ENCODE measurements at places on chromosomes 12 and 14.

- no peak for DNase-seq
Observed at GRCh38 chr12:80230068-80230467, 130.7 kb downstream of the OTOGL start.

GRCh38 chr12:52119398-52120254, 40.1 kb downstream of the SMIM41 start:
- DNase-seq: peak; percentile 79

DNA sequence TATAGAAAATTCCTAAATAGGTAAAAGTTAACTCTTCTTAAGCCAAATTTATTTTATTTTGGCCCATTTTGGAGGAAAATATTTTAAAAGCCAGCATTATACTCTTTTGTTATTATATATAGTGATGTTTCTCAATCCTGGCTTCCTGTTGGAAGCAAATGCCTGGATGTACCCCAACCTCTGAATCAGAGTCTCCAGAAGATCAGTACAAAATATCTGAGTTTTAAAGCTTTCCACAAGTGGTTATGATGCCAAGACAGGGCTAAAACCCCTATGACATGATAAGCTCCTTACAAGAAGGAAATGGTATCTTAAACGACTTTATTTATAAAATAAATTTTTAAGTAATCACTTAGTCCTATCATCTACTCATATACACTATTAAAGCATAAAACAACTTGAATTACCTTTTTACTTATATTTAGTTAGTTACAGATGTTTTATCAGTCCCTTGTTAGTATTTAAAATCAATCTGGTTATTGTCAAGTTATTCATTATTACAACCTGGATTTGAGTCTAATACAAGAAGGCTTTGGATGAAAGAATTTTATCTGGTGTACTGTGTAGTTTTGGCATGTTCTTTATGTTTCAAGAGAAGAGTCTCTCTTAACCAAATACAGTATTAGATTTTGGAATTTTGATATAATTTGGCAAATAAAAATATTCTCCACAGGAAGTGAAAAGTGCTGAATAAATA, 238.1 kb downstream of the SLC2A13 start:
- DNase-seq: no peak

DNA sequence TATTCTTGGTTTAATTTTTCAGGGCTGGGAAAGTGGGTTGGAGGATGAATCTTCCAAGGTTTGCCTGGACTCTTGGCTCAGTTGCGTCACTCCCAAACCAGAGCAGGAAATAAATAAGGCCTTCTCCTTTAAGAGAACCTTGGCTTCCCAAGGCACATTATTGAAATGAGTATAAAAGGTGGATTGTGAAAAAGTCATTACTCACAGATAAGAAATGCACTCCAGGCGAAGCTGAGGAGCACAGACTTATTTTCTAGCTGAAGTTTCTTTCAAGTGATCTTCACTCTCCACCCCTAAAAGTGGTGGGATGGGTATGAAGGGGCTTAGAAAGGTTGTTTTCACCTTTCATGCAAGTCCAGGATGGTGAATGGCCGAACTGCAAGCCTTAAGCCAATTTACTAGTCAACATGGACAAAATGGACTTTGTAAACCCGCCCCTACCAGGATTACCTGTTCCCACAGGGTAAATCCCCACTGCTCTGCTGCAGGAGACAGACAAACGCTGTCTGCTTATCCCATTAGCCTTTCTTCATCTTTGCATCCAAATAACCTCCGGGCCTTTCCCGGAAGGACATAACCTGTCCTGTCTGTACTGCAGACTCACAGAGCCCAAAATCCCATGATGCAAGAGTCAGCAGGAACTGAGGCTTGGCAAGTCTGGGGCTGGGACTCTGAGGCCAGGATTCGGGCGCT, 207.6 kb downstream of the BCL11B start:
- DNase-seq: no peak

DNA sequence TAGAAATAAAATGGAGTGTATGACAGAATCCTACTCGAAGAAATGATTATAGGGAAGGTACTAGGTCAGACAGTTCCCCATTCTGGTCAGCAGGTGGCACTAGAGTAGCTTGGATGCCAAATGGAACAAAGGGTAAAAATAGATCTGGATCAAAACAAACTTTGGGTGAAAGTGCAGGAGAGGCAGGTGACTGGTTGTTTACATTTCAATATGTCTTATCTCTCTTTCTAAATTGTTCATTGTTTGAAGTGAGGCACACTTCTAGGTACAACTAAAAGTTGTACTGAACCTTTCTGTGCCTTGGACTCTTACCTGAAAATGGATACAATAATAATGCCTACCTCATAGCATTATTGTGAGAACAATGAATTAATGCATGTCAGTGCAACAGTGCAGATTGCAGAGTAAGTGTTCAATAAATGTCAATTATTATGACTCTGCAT, 62.0 kb upstream of the OSBPL8 start:
- peak; percentile 13 for DNase-seq

DNA sequence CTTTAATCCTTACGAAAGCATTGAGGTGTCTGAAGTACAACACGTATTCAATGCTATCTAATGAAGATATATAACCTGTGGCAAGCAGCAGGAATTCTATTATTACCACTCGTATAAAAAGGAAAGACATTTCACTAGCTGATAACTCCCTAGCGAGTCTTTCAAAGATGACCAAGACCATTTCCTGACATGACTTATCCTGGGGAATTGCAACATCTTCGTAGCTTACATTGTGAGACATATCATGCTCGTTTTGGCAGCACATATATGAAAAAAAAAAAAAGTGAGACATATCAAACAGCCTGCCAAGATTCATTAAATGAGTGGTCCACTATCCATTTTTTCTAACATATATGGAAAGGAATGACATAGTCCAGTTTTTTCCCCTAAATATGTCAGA, 337.0 kb downstream of the FSCB start:
- DNase-seq: no peak

- no peak for DNase-seq
Observed at GRCh38 chr14:61997161-61997560, 234.9 kb downstream of the SNAPC1 start.

- no peak for DNase-seq
Observed at GRCh38 chr14:35438910-35439713, 34.6 kb upstream of the NFKBIA start.

GRCh38 chr14:65658202-65658601, 245.7 kb downstream of the FUT8 start:
- DNase-seq: no peak

DNA sequence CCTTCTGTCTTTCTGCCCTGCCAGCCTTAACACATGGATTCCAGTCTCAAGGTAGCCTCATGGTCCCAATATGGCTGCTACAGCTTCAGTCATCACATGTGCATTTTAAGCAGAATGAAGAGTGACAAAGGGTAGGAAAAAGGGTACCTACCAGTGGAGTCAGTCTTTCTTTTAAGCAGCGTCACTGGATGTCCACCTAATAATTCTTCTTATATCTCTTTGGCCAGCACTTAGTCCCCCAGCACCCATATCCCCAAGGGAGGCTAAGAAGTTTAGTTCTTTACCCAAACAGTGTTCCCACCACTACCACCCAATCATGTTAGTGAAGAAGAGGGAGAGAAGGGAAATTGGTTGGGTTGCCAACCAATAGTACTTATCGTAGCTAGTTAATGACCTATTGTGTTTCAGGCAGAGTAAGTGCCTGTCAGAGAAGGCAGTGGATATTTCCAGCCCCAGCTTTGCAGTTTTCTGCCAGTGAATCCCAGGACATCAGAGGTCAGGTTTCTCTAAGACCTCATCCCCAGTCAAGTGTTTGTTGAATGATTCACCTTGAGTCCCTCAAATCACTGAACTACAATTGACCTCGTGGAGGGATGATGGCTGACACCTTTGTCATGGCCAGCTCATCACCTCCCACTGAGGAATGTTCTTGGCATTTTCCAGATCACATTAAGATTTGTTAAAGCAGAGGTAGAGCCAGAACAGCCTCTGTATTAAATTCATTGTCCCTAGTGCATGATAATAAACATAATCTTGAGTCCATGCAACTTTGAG, 250.9 kb upstream of the CRY1 start:
- no peak for DNase-seq

DNA sequence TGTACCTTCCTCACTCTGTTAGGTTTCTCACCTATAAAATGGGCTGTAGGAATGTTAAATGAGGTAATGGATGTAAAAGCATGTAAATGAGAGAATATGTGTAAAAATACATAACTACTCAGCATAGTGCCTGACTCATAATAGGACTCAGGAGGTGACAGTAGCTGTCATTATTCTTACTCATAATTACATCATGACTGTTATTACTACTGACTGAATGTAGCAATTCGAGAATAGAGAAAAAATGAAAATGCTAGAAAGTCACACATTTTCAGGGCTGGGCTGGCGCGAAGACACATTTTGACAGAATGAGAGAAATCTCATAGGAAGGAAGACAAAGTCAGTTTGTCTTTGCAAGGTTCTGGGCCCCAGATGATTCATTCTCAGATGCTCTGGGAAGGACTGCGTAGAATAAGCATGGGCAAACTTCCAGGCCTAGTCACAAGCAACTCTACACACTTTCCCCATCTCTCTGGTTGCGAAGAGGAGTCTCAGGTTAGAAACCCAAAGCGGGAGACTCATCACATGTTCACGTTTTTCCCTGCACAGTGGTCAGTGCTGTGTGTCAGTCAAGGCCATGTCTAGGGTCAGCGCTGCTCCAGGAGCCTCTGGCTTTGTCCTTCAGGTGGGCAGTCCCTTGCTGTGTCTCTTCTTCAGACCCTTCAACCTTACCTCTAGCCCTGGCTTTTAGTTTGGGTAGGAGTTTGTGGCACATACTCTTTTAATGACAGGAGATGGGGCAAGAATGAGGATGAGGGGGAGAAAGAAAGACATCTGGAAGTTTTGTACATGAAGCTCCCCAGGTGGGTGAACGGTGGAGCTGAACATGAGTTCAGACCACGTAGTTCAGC, 8.4 kb downstream of the GPRC5A start:
- DNase-seq: peak; percentile 71

DNA sequence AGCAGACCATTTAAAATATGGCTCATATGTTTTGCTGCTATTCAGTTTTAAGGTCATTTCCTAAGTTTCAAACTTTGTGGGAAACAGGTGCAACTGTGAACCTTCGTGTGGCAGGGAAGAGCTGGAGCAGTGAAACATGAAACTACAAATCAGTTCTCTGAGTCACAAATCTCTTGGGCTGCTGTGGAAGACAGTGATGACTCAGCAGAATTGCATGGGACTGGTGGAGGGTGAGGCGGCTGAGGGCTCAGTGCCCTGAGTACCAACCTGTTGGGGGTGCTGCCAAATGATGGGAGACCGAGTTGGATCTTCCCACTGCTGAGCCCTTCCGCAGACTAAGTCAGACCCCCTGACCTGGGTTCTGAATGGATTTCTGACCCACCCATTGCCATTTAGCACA, 8.4 kb upstream of the CALM1 start:
- no peak for DNase-seq

GRCh38 chr12:68048648-68049297, 59.5 kb downstream of the IFNG-AS1 start:
- no peak for DNase-seq

- no peak for DNase-seq
Observed at GRCh38 chr14:70442750-70443149, 9.2 kb upstream of the ADAM21 start.

GRCh38 chr14:102532204-102532658, 22.7 kb upstream of the ANKRD9 start:
- DNase-seq: no peak

DNA sequence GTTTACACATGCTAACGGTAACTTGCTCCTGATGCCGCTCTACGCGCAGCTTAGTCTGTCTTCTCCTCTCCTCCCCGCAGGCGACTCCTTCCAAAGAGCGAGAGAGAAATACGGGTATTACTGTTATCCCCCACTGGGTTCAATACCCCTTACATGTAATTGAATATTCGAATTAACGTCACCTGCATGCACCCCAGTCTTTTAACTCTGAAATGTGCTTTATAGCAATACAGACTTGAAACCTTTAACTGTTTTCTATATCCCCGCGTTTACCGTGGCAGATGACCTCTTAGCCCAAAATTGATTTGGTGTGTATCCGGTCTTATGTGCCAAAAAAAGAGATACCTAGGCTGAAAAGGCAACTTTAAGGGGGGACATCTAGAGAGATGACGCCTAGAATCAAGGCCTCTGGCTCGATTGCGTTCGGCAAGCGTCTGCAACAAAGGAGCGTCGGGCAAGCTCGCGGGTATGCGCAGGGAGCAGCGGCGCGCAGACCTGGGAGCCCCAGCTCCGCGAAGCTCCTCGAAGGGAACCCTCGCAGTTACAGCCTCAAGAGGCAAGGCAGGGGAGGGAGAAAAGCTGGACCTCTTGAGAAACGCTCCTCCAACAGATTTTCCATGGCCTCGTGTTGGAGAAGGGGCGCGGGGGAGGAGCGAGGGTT, 6.8 kb upstream of the FOXG1 start:
- no peak for DNase-seq

GRCh38 chr12:109125791-109126190, 9.4 kb downstream of the ACACB start:
- DNase-seq: no peak

DNA sequence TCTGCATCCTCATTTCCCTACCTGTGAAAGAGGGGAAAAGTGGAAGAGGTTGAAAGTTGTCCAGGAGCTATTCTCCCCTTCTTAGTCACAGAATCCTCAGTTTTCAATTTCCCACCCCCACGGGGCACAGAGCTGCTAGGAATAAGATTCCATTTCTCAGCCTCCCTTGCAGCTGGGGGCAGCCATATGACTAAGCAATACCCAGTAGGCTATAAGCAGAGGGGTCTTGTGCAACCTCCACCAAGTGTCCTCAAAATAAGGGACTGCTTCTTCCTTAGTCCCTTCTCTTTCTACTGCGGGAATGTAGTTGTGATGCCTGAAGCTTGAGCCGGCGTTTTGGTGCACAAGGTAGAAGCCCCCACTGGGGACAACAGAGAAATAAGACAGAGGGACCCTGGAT, 40.9 kb downstream of the VWF start:
- DNase-seq: no peak

DNA sequence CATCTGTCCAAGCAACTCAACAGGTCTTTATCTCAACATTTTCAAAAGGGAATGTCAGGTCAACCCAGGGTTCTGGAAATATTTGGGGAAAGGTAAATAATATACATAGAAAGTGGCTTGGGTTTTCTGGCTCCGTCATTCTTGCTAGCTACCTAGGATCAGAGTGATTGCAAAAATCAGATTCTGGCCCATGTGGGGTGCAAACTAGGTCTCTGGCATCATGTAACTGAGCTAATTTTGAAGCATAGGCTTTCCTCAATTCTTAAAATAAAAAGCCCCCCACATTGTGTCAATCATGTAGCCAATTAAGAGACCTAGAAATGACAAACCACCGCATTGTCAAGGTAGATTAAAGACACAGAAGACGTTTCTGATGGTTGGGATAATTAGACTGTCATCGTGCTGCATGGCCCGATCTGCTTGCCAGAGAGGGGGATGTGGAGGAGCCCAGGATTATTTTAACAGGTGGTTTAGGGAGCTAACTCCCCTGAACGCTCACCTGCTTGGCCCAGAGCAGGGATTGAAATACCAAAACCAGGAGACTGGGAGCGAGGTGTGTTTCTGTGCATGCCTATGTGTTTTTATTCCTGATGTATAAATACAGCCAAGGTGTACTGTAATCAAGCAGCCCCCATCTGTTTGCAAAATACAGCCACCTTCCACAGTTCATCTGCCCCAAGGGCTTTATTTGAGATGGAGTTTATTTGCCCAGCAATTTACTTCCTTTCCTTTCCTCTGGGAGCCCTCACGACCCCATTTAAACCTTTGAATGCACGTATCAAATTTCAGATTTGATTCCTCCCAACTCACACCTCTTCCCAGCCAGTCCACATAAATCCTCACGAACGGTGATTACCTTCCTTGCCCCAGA, 189.5 kb downstream of the TTC8 start:
- no peak for DNase-seq

GRCh38 chr12:29224572-29224971, 75.5 kb downstream of the FAR2 start:
- DNase-seq: no peak

Measured in GM06990 (cell line).